ENCODE measurements at places on chromosomes 7 and 10.

DNA sequence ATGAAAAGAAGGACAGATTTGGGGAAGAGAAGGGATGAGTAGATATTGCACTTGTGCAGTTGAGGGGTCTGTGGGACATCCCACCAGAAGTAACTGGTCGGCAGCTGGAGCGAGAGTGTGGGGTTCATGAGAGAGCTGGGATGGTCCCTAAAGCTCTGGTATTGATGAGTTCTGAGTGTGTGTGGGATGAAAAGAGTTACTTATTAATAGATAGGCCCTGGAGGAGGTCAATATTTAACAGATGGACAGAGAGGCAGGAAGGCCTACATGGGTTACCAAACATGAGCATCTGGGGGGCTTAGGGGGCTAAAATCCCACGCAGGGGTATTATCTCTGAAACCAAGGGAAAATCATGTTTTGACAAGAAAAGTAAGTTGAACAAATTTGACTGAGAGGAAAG, 95.7 kb upstream of the SFMBT2 start:
- DNase-seq: no peak

DNA sequence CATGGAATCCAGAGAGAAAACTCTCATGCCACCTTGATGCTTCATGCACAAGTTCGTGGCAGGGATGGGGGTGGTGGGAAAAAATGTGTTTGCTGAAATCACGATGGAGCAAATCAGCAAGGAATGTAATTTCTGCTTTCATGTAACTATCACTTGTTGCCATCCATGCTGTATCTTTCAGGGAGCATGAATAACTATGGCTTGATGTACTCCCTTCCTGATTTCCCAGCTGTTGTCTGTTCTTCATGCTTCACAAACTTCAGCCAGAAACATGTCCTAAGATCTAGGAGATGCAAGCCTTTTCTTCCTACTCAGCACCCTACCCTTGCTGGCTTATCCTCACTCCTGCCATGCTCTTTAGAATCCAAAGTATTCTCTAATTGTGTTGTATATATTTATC, 64.0 kb downstream of the LRRC4 start:
- no peak for DNase-seq

GRCh38 chr7:102193806-102194205, 92.9 kb upstream of the SH2B2 start:
- no peak for DNase-seq

- peak; percentile 18 for DNase-seq
These were observed 3.6 kb downstream of the BAZ1B start for GRCh38 chr7:73518470-73518869.

GRCh38 chr10:78912361-78913218, 156.2 kb upstream of the ZMIZ1 start:
- peak; percentile 34 for DNase-seq

DNA sequence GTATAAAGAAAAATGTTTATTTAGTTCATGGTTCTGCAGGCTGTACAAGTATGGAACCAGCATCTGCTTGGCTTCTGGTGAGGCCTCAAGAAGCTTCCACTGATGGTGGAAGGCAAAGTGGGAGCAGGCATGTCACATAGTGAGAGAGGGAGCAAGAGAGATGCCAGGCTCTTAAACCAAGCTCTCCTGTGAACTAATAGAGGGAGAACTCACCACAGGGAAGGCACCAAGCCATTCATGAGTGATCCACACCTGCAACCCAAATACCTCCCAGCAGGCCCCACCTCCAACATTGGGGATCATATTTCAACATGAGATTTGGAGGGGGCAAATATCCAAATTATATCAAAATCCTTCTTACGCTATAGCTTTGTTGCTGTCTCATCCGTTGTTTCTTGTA, 113.1 kb downstream of the CPED1 start:
- no peak for DNase-seq

- no peak for DNase-seq
These were observed 74.7 kb upstream of the PRR15 start for GRCh38 chr7:29488977-29489376.

DNA sequence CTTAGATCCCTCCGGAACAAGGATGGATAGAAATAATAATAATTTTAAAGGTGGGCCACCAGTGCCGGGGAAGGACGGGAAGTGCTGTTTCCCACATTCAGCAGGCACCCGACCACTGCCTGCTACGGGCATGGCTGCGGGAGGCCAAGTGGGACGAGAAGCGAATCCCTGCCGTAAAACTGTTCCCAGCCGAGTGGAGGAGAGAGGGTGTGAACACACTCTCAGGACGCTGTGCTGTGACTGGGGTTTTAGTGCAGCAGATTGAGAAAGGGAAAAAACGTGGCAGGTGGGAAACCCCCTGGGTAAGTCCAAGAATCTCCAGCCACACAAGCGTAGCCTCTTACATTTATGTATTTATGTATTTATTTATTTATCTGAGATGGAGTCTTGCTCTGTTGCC, 158.8 kb downstream of the DNAJB6 start:
- peak; percentile 49 for DNase-seq

GRCh38 chr10:53597835-53598251, 825.3 kb upstream of the MBL2 start:
- DNase-seq: no peak

- no peak for DNase-seq
These were observed 48.9 kb downstream of the BLNK start for GRCh38 chr10:96222441-96222840.

DNA sequence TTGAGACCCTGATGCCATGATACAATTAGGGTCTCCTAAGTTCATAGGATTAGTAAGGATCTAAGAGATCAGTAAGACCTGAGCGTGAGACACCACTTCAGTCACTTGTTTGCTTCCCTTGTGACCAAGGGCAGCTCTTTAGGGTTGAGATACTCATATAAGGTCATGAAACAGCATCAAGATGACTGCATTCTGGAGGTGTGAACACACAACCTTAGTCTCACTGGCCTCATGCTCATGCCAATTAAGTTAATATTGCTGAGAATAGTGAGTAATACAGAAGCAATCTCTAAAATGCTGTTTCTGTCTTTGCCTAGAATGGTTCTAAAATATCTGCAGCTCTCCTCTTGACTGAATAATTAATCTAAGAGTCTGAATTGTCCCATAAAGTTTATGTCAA, 39.6 kb upstream of the KLHL7 start:
- no peak for DNase-seq

- DNase-seq: no peak
These were observed 21.3 kb downstream of the ZEB1 start for GRCh38 chr10:31340343-31340742.

- DNase-seq: no peak
These were observed 17.0 kb upstream of the INSIG1 start for GRCh38 chr7:155280446-155281397.

GRCh38 chr7:101814081-101814990, 3.1 kb upstream of the CUX1 start:
- peak; percentile 87 for DNase-seq

DNA sequence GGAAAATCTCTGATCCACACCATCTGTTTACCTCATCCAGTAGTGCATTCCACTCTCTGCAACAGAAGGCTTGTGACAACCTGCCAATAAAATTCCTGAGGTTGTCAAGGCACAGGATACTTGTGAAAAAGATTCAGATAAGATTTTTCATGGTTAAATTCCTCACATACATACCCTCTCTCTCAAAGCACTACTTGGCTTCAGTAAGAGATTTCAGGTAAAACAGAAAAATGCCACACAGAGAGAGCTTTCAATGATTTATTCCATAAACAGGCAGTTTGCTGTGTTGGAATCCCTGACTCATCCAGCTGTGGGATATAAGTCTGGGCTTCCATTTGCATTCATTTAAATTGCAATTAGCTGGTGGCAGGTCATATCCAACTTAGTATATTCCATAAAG, 99.7 kb upstream of the CAV2 start:
- no peak for DNase-seq

DNA sequence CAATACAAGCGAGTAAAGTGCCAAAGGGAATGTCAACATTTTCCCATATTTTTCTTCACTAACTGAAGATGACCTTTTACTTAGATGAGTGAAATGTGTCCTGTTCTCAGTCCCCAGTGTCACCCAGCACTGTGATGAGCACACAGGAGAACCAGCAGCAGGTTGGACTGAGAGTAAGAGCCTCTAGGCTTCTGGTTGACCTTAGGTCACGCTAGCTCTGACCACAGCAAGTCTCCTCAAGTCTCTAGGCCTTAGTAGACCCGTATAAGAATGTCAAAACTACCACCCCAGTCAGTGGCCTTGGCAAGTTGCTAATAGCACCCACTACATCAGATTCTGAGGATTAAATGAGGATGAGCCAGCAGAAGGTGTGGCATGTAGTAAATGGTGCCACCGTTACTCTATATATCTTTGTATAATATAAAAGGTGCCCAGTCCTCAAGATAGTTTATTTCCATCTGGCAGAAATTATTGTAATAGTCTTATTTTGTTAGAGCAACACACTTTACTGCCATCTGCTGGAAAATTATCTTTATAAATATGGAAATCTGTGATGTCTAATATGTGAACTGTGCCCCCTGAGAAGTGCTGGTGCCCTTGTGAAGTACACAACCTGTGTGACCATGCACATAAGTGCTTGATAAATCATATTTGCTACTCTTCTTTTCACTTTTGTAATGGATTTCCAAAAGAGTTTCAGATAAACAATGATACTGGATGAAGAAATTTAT, 75.7 kb downstream of the SPAG6 start:
- no peak for DNase-seq

GRCh38 chr10:99658622-99659030, 683 bp upstream of the ENTPD7 start:
- peak; percentile 83 for DNase-seq

GRCh38 chr7:107173691-107174406, 5.0 kb downstream of the HBP1 start:
- no peak for DNase-seq

GRCh38 chr10:95513008-95513589, 48.1 kb downstream of the SORBS1 start:
- DNase-seq: no peak

DNA sequence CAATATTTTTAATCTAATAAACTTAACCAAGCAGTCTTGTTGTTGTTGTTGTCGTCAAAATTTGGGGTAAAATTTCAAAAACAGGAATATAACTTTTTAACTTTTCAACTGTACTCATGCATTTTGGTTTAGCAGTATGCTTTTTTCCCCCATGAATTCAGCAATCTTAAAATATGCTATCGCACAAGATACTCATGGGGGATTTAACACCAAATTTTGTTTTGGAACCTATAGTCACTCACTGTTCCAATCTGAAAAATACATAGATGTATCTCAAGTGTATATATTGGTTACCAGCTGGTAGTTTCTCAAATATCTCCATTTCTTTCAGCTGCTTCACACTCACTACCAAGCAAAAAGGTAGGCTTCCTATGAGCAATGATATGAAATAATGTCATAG, 91.4 kb upstream of the PIK3CG start:
- DNase-seq: no peak

DNA sequence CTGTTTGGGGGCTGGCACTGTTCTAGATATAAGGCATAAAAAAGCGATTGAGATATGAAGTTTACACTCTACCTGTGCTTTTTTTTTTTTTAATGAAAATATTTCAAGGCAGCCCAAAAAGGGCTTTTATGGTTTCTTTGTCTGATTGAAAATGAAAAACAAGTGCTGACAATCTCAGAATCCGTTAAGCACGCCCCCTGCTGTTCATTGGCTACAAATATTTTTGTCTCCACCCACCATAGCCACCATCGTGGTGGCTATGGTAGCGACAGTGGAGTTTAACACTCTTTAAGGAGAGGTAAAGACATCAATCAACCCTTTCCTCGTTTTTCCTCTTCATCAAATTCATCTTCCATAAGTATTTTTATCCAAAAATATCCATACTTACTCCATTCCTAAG, 94.2 kb downstream of the CD36 start:
- DNase-seq: no peak

DNA sequence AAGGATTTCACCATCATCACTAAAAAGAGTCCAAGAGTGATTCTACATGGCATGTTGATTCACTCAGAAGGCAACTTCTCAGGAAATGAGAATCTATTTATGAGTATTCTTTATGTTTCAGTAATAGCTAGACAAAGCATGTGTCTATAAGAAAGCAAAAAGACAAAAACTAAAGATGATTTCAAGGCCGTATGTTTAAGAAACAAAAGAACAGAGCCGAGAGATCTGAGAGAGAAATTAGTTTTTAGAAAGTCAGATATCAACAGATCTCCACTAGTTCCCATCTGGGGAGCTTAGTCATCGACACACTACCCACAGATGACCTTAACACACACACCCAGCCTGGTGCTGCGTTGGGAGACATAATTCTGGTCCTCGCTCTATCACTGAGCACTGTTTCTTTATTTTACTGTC, 21.0 kb downstream of the PIP4K2A start:
- DNase-seq: no peak

GRCh38 chr10:54900584-54900983, 99.6 kb upstream of the PCDH15 start:
- DNase-seq: no peak

- no peak for DNase-seq
These were observed 519.1 kb upstream of the IGFBP3 start for GRCh38 chr7:46440186-46440585.

Measured in upper lobe of right lung (tissue), 1 donor.